Activated CD4-positive, alpha-beta T cell treated with anti-CD3 and anti-CD28 coated beads, Interleukin-10, Interleukin-2, amounts not matched to agents 100 ng/mL and 50 ng/mL, durations not matched to agents 16 hours and 8 hours (primary cell): ENCODE measurements at places on chromosomes 11 and 22.

DNA sequence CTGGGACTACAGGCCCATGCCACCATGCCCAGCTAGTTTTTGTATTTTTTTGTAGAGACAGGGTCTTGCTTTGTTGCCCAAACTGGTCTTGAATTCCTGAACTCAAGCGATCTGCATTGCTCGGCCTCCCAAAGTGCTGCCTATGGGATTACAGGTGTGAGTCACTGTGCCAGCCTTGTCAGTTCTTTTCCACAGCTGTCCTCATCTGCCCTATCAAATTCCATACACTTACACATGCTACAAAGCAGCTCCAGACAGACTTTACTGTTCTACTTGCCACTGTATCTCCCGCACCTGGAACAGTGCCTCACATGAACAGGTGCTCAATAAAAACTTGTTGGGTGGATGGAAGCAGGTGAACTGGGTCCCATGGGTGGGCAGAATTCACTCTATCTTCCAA lies 8.2 kb downstream of the STX5 start:
- DNase-seq, result no peak

GRCh38 chr11:118112711-118113430 lies 26.1 kb upstream of the SMIM35 start:
- no peak for DNase-seq

DNA sequence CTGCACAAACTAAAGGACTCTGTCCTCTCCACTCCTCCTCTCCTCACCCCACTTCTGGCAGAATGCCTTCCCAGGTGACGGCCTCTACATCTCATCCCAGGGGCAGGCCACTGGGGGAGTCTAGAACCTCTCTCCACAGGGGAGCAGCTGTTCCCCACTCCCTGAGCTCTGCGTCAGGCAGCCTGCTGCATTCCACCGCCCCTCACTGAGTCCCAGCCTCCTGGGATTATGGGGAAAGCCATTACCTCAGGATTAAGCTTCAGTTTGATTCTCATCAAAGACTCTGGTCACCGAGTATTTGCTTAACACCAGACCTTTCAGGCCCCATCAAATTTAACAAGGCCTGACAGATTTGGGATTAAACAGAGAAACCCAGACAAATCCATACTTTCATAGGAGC lies 405.9 kb downstream of the NXPE2 start:
- DNase-seq, result no peak

DNA sequence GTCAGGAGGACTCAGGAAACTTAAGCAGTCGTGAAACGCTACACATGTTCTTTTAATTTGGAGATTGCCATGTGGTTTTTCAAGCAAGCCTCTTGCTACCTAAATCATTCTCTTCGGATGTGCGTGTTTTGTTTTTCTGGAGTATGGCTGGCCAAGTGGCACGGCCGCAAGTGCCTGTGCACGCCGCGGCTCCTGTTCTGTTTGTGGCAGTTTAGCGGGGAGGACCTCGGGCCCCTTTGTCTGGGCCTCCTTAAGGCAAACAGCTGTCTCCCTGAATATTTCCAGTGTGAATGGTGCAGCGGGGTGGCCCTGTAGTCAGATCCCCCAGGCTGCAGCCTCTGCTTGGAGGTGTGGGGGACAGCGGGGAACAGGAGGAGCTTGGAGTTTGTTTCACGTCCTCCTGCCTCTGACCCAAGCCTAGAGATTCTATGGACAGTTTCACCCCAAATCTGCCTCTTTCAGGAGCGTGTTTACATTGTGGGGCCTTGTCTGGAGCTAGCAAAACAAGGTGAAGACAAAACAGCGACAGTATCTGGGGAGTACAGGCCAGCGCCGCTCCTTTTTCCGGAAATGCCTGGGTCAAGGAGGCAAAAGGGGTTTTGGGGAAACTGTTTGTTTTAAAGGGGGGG lies 1.3 kb downstream of the LRP5 start:
- DNase-seq, result peak; percentile 9

GRCh38 chr22:30978304-30978962 lies 9.4 kb downstream of the TUG1 start:
- DNase-seq, result no peak

DNA sequence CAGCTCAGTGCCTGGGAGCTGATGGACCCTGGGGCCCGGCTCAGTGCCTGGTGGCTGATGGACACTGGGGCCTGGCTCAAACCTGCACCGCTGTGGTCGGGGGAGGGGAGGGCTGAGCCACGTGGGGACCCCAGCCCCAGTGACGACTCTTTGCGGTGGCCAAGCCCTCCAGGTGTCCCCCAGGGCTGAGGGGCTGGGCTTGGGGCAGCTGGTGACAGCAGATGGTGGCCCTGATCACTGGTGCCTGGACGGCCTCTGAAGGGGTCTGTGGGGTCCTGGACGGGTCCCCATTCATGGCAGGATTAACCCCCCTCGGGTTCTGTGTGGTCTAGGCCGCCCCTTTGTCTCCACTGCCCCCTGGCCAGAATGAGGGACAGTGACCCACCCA lies 3.4 kb upstream of the MUC5B start:
- DNase-seq, result no peak
